HTR-8/SVneo (cell line): ENCODE measurements at places on chromosomes 6 and 20.
A peak's percentile ranks its signal among the peaks of the same experiment; 100 is the strongest.

- no peak for DNase-seq
These were observed 1.2 kb upstream of the PHACTR2 start for GRCh38 chr6:143676437-143677045.

DNA sequence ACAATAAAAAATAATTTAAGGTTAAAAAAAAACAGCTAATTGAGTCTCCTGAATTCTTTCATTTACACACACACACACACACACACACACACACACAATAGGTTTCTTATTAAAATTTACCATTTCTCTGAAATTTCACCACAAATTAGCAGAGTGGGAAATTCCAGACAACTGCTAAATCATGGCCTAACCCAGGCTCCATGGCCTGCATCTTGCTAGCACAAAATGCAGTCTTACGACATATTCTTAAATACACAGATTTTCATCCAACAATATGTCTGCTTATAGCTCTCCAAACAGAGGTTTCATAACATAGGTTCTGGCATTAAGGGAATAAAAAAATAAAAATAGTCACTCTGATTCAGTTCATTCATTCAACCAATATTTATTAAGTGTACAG, 46.9 kb downstream of the SOD2 start:
- DNase-seq: no peak

- no peak for DNase-seq
These were observed 149.1 kb downstream of the LMBRD1 start for GRCh38 chr6:69647726-69648125.

- DNase-seq: no peak
These were observed 84.5 kb downstream of the PSMG4 start for GRCh38 chr6:3343089-3343883.

DNA sequence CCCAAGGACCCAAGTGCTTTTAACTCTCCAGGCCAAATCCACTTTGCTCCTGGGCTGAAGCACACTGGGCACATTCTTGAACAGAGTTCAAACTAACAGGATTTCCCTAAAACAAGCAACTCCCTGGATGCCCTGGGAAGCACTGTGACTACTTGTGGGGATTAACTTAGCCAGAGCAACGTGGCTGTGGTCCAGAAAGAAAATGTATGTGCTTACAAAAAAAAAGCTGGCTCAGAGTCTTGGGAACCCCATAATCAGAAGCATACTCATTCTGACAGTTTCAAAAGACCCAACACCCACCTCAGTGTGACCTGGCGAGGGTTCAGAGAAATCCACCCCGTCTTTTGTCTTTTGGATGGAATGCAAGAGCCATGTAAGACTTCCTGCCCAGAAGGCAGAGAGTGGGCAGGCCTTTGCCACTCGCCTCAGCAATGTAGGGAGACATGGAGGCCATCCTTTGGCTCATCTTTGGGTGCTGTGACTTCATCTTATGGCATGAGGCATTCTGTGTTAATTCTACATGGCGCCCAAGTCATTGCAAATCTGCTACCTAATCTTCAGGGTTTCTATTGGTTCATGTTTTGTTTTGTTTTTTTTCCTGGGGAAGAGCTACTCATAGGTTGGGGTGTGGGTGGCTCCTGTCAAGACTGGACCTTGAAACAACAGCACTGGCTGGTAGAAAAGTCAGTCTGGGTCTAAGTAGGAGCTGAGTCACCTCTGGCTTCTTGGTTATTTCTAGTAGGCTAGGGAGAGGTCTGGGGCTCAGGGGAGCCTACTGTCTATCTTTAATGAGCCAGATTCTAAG, 248.6 kb upstream of the SUPT3H start:
- peak; percentile 33 for DNase-seq

DNA sequence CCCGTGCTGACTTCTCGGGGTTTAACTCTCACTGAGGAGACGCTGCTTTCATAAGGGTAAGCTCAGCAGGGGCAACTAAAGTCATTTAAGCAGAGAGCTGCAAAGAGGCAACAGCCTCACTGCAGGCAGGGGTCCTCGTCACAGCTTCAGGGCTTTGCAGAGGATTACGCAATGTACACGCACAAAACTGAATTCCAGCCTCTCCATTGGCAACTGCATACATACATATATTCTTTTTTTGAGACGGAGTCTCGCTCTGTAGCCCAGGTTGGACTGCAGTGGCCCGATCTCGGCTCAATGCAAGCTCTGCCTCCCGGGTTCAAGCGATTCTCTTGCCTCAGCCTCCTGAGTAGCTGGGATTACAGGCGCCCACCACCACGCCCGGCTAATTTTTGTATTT, 2.4 kb downstream of the GMEB2 start:
- peak; percentile 70 for DNase-seq
